ENCODE measurements at places on chromosomes 1 and 21.

DNA sequence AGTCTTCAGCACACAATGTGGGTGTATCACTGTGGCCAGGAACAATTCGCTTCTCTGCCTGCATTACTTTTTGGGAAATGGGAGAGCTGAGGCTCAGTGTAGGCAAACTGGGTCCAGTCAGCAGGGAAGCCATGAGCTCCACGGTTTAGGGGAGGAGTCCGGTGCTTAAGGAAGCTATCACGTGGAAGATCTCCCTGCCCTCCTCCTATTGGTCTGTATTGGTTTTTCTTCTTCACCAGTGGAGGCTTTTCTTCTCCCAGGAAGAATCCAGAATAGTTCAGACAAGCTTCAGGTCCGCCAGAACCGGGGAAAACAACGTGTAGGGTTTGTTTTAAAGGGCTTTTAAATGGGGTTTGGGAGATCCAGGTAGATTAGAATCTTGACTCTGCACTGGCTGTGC is 156.2 kb upstream of the CAMK1G start:
- no peak for DNase-seq

- no peak for DNase-seq
Observed at GRCh38 chr1:26922901-26923300, 1.4 kb downstream of the NUDC start.

- DNase-seq: no peak
Observed at GRCh38 chr1:100391675-100392074, 39.4 kb downstream of the CDC14A start.

- DNase-seq: peak; percentile 37
Observed at GRCh38 chr1:69671363-69672010, 103.8 kb downstream of the LRRC7 start.
